ENCODE measurements at places on chromosomes 4 and X. TPM values are rescaled to one million over a fixed set of nuclear protein-coding genes. Genes with fewer than 3 reads are reported as not detected.

FHIP1A gene
- polyA plus RNA-seq = 20.5 TPM

SLC25A53 gene
- polyA plus RNA-seq = 3.2 TPM

PLS3 gene
- polyA plus RNA-seq = 20.0 TPM

SETD7 gene
- 38.8 TPM for polyA plus RNA-seq

NKAP gene
- polyA plus RNA-seq = 3.4 TPM

TEX13D gene
- polyA plus RNA-seq = not detected

DEFB131A gene
- not detected for polyA plus RNA-seq

DDIT4L gene
- polyA plus RNA-seq = 107 TPM

Data from psoas muscle (tissue), 8 donors.